Gastrocnemius medialis (tissue), 4 donors: ENCODE measurements at places on chromosomes 12 and 14. TPM values are rescaled to one million over a fixed set of nuclear protein-coding genes. Genes with fewer than 3 reads are reported as not detected.

Gene SCN8A
- total RNA-seq, result 0.29 TPM

DNA sequence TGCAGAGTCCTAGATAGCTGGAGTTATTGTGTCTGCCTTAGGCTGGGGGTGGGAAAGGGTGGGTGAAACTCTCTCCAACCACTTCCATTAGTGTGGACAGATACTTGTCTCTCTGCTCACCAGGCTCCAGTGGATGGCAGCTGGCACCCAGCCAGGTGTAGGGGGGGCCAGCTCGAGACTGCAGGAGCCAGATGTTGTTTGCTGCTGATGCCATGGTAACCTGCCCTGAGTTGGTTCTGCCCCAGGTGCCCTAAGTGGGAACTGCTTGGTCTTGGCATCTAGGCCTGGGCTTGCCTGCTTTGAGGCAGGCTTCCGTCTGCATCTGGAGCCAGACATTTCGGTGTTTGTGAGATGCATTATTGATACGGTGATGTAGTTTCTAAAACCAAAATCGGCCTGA is 82.2 kb downstream of the ADCK1 start:
- DNase-seq, result no peak

GRCh38 chr14:75456069-75456996 is 28.5 kb downstream of the JDP2 start:
- no peak for DNase-seq

Gene HRK
- not detected for total RNA-seq

DNA sequence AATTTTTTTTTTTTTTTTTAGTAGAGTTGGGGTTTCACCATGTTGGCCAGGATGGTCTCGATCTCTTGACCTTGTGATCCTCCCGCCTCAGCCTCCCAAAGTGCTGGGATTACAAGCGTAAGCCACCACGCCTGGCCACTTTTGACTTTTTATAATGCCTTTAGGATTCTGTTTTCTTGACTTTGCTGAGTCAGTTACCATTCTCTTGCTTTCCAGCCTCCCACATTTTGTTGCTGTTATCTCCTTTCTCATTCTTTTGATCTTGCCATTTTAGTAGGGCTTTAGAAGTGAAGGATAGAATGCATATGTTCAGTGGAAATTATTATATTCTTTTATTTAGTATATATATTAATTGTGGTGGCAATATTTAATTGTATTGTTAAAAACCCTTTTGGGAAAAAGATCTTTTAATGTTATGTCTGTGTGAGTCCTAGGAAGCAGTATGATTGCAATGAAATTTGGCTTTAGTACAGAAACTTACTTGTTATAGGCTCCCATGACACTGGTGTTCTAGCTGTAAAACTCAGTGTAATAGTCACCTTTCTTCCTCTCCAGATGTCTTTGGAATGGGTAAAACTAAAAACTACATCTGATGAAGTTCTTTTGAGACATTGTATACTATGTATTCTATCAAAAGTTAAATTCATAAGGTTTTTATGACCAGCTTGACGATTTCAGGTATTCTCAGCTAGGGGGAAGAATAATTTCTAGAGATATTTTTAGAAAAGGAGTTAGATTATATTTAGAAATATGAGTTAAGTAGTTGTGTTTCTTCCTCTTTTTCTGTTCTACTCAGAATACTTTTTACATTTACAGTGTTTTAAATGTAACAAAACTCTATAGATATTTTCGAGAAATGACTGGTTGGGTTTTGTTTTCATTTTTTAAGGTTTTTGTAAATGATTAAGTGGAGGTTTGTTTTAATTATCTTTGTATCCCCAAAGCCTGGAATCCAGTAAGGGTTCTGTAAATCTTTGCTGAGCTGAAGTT is 74.7 kb downstream of the APAF1 start:
- no peak for DNase-seq

Gene ATF7IP
- total RNA-seq, result 36.3 TPM

DNA sequence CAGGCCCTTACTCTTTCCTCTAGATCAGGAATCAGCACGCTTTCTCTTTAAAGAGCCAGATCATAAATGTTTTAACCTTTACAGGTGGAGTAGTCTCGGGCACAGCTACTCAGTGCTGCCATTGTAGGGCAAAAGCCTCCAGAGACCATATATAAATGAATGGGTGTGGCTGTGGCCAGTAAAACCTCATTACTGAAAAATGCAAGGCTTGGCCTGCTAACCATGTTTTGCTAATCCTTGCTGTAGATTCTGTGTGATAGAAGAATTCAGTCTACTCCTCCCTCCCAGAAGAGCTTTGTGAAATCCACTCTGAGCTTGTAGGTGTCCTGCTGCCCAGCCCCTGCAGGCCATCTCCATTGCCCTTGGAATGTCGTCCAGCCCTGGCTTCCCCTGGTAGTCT is 58.1 kb downstream of the HSP90AA1 start:
- no peak for DNase-seq

- DNase-seq, result no peak
These were observed 157.4 kb downstream of the PTCSC3 start for GRCh38 chr14:36019126-36019525.

GRCh38 chr14:81273961-81274575 is 53.3 kb upstream of the GTF2A1 start:
- DNase-seq, result no peak

DNA sequence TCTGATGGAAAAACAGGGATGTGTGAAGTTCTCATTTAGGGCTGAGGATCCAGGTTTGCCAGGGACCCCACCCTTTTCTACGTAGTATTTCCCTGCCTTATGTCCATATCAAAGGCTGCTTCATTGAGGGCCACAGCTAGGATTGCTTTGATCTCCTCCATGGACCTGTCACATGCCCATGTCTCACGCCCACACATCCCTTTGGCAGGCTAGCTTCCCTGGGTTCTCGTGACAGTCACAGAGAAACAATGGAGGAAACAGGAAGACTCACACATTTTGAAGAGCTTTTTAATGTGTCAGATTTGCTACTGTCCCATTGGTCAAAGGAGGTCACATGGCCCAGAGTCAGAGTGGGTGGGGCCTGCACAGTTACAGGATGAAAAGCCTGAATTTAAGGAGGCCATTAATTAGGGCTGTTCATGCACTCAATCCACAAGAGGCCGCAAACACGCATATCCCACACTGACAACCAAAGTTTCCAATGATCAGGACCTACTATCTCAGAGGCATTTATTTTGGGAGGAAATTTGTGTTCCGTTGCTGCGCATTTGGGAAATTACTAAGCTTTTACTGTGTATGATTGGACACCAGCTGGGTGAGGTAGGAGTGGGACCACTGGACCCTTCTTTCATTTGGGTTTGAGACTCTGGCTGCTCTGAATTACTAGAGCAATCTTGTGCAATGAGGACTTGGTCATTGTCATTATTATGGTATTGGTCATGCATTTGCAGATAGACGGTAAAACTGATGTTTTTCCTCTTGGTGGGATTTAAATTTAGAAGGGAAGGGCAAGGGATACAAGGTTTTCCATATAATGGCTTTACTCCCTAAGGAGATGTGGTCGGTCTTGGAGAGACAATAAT is 266.2 kb downstream of the KTN1 start:
- no peak for DNase-seq

Gene GNB3
- total RNA-seq, result not detected

Gene PLCZ1
- total RNA-seq, result not detected

Gene TCP11L2
- 44.4 TPM for total RNA-seq

Gene KRT71
- not detected for total RNA-seq

DNA sequence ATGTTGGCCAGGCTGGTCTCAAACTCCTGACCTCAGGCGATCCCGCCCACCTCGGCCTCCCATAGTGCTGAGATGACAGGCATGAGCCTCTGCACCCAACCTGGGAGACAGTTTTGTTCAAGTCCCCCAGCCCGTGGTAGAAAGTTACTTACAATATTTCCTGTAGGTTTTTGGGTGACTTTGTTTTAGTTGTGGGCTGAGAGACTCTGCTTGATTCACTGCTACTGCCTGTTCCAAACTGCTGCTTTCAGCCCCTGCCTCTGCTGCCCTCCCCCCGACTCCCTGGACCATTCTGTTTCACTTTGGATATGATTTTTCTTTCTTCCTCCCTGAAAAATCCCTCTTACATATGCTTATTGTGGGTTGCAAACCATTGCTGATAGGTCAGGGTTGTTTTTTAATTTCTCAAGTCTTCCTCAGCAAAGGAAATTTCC is 13.4 kb upstream of the PCNX1 start:
- DNase-seq, result no peak

DNA sequence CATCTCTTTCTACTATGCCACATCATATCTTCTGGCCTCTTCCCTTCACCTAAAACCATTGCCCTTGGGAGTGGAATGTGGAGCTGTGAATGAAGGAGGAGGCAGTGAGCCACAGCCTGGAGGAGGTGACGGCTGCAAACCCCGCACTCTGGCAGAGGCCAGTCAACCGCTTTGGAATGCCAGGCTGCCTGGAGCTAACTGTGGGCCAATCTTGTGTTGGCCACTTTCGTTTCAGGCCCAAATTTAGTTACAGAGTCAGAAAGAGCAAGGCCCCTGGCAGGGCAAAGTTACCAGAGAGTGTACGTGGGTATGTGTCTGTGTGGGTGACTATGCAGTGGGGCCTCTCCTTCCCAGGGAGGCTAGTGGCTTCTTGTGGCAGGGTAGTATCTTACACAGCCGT is 40.1 kb downstream of the CACNA1C start:
- DNase-seq, result no peak

GRCh38 chr14:44369401-44370123 is 137.5 kb downstream of the FSCB start:
- DNase-seq, result no peak

- DNase-seq, result no peak
These were observed 72.6 kb upstream of the BICD1 start for GRCh38 chr12:32034045-32034444.

DNA sequence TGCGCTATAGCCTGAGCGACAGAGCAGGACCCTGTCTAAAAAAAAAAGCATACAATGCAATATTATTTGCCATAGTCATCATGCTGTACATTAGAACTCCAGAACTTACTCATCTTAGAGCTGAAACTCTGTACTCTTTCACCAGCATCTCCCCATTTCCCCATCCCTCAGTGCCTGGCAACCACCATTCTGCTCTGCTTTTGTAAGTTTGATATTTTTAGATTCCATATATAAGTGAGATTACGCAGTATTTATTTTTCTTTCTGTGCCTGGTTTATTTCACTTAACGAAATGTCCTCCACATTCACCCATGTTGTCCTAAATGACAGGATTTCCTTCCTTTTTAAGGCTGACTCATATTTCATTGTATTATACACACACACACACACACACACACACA is 121.8 kb downstream of the BBS10 start:
- DNase-seq, result no peak

GRCh38 chr12:124707316-124707715 is 139.9 kb upstream of the NCOR2 start:
- no peak for DNase-seq
